Heart left ventricle (tissue), 16 donors: ENCODE measurements at places on chromosomes 11 and 22. TPM values are rescaled to one million over a fixed set of nuclear protein-coding genes. Genes with fewer than 3 reads are reported as not detected.

MRGPRX3 gene
- not detected for total RNA-seq

KCNE3 gene
- total RNA-seq, result 3.3 TPM

TSPAN18 gene
- 90.6 TPM for total RNA-seq

DGCR2 gene
- total RNA-seq, result 37.6 TPM

TEX12 gene
- not detected for total RNA-seq

CCDC15 gene
- total RNA-seq, result 0.12 TPM

- H3K4me1 ChIP-seq, result no peaks in the 10 kb centered on the region
- H3K36me3 ChIP-seq, result no peaks in the 10 kb centered on the region
- H3K27me3 ChIP-seq, result peaks cover 4% of the 10 kb centered on the region
Measured at GRCh38 chr11:127130321-127130720, 129.8 kb upstream of the KIRREL3 start.

DNA sequence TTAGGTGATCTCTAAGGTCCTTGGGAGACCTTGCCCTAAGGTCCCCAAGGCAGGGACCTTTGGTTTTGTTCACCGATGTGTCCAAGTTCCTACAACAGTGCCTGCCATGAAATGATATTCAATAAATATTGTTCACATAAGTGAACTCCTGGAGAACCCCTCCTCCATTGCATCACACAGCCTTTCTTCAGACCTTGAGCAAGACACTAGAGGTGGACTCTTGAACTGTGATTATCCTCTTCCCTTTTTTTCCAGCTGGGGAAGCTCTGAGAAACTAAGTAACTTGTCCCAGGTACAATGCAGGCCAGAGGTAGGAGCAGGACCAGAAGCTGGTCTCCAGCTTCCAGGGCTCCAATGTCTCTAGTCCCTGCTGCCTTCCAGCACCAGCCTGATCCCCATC lies 76.6 kb upstream of the LMO1 start:
- no peak for DNase-seq
- H3K4me1 ChIP-seq, result no peaks in the 10 kb centered on the region
- H3K27ac ChIP-seq, result no peak overlapping the region
- no peaks in the 10 kb centered on the region for H3K36me3 ChIP-seq
- H3K4me3 ChIP-seq, result no peak overlapping the region

- H3K27me3 ChIP-seq, result no peaks in the 10 kb centered on the region
- peak overlapping the region; percentile 93 for H3K4me3 ChIP-seq
- peak overlapping the region; percentile 93 for H3K27ac ChIP-seq
- H3K36me3 ChIP-seq, result no peaks in the 10 kb centered on the region
- H3K4me1 ChIP-seq, result peaks cover 46% of the 10 kb centered on the region
Measured at GRCh38 chr22:27919942-27920755, 1.1 kb upstream of the PITPNB start.

- H3K36me3 ChIP-seq, result no peaks in the 10 kb centered on the region
- no peaks in the 10 kb centered on the region for H3K27me3 ChIP-seq
- H3K4me3 ChIP-seq, result no peak overlapping the region
- DNase-seq, result no peak
- no peak overlapping the region for H3K27ac ChIP-seq
- peaks cover 40% of the 10 kb centered on the region for H3K4me1 ChIP-seq
Measured at GRCh38 chr22:44020981-44021380, 3.1 kb upstream of the PARVB start.
